Right atrium auricular region (tissue), 2 donors: ENCODE measurements at places on chromosomes 5 and 9. TPM values are rescaled to one million over a fixed set of nuclear protein-coding genes. Genes with fewer than 3 reads are reported as not detected.

GRCh38 chr5:37715992-37716391, 123.8 kb downstream of the GDNF start:
- H3K27me3 ChIP-seq, result no peaks in the 10 kb centered on the region
- H3K27ac ChIP-seq, result no peak overlapping the region
- peaks cover 19% of the 10 kb centered on the region for H3K4me1 ChIP-seq
- H3K4me3 ChIP-seq, result no peak overlapping the region
- DNase-seq, result no peak

GRCh38 chr9:108445431-108446071, 410.2 kb downstream of the ACTL7B start:
- DNase-seq, result no peak
- no peak overlapping the region for H3K27ac ChIP-seq
- no peaks in the 10 kb centered on the region for H3K36me3 ChIP-seq
- H3K27me3 ChIP-seq, result no peaks in the 10 kb centered on the region
- no peak overlapping the region for H3K4me3 ChIP-seq

- DNase-seq, result no peak
- no peaks in the 10 kb centered on the region for H3K36me3 ChIP-seq
- H3K4me1 ChIP-seq, result peaks cover 17% of the 10 kb centered on the region
- H3K27ac ChIP-seq, result no peak overlapping the region
- no peak overlapping the region for H3K4me3 ChIP-seq
- H3K27me3 ChIP-seq, result no peaks in the 10 kb centered on the region
Measured at GRCh38 chr5:35198686-35199085, 31.6 kb downstream of the PRLR start.

DNA sequence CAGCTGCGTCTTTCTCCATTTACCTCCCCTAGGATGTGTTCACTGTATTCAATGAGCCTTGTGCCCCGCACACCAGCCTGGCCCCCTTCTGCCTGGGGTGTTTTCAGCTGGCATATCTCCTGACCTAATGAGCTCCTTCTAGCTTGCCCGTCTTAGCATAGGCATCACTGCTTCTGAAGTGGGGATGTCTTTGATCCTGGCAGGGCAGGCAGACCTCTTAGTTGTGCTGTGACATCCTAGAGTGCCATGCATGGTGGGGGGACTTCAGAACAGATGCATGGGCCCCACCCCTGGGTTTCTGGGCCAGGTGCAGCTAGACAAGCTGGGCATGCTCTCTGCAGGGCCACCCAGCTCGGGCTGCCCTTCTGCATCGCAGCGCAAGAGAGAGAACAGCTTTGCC, 172.7 kb downstream of the GADD45G start:
- H3K4me1 ChIP-seq, result no peaks in the 10 kb centered on the region
- no peaks in the 10 kb centered on the region for H3K36me3 ChIP-seq
- H3K27me3 ChIP-seq, result no peaks in the 10 kb centered on the region

- DNase-seq, result no peak
- H3K4me3 ChIP-seq, result no peak overlapping the region
- no peak overlapping the region for H3K27ac ChIP-seq
- no peaks in the 10 kb centered on the region for H3K27me3 ChIP-seq
- no peaks in the 10 kb centered on the region for H3K36me3 ChIP-seq
Measured at GRCh38 chr9:135134268-135135022, 47.0 kb downstream of the OLFM1 start.

DNA sequence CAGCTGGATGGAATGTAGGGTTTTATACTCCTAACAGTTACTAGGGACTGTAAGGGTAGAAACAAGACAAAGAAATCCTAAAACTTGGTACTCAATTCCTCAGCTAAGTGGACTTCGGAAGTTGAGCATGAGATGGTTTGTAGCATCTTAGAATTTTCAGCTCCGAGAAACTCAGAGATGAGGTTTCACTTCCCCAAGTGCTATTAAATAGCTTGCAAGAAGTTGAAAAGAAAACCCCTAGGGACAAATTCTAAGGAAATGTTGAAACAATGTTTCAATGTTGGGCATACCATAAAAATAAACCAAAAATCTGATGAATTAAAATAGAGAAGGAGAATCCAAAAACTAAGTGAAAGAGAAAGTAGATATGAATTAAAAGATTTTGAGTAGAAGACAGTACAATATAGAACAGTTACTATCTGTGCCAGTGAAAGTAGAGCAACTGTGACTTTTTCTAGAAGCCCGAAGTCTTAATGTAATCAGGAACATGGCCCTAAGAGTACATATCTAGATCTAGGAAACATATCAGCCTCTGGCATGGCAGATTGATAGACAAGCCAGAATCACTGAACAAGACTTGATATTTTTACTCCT, 308.6 kb upstream of the RGMB start:
- no peak for DNase-seq
- no peak overlapping the region for H3K4me3 ChIP-seq
- no peaks in the 10 kb centered on the region for H3K4me1 ChIP-seq
- no peaks in the 10 kb centered on the region for H3K36me3 ChIP-seq
- no peaks in the 10 kb centered on the region for H3K27me3 ChIP-seq
- no peak overlapping the region for H3K27ac ChIP-seq

GRCh38 chr9:80874276-80874675, 815.1 kb downstream of the TLE1 start:
- no peak for DNase-seq
- H3K36me3 ChIP-seq, result no peaks in the 10 kb centered on the region
- H3K4me3 ChIP-seq, result no peak overlapping the region
- no peaks in the 10 kb centered on the region for H3K27me3 ChIP-seq
- no peaks in the 10 kb centered on the region for H3K4me1 ChIP-seq

- no peaks in the 10 kb centered on the region for H3K36me3 ChIP-seq
- no peaks in the 10 kb centered on the region for H3K4me1 ChIP-seq
- H3K4me3 ChIP-seq, result no peak overlapping the region
Measured at GRCh38 chr9:4566806-4567205, 76.5 kb downstream of the SLC1A1 start.

DNA sequence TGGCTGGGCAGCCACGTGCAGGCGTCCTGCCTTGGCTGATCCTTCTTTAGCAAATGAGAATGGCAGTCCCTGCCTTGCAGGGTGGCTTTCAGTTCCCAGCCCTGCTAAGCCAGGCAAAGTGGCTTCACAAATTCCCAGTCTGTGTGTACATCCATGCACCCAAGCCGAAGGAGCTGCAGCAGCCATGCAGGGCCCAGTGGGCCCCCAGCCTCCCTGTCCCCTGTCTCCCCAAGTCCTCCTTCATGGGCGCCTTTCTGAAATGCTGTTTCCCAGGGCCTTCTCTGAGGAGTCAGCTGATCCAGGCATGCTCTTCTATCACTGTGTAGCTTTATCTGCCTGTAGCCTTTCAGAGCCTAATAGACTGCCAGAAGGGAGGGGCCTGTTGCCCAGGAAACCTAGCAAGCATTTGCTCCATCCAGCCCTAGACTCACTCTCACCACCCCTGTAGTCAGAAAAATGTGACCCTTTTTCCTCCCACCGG, 47.4 kb upstream of the SHC3 start:
- DNase-seq, result peak; percentile 56
- H3K4me3 ChIP-seq, result no peak overlapping the region
- no peaks in the 10 kb centered on the region for H3K36me3 ChIP-seq
- no peaks in the 10 kb centered on the region for H3K27me3 ChIP-seq
- H3K27ac ChIP-seq, result no peak overlapping the region
- peaks cover 10% of the 10 kb centered on the region for H3K4me1 ChIP-seq

DNA sequence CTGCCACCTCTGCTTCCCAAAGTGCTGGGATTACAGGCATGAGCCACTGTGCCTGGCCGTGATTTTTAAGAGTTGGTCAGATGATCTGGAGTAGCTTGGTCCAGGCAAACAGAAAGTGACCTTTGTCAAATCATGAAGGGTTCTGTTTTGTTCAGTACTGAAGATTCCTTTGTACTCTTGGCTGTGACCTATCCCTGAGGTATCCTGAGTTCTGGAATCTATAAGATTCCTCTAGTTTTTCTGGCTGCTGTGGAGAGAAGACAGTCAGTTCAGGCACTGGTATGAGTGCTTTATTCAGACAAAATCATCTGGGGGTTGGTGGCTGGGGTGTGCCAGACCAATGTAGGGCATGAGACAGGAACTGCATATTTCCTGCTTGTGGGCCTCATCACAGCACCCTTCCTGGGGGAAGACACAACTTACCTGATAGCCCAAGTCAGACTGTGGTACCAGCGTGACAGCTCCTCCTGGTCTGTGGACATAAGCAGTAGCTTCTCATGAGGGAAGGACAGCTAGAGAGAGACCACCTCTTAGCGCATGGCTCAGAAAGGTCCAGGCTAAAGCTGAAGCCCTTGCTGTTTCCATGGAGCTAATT, 3.1 kb downstream of the ARHGEF39 start:
- H3K36me3 ChIP-seq, result peaks cover 15% of the 10 kb centered on the region
- no peak overlapping the region for H3K4me3 ChIP-seq
- peak overlapping the region; percentile 98 for H3K27ac ChIP-seq

GRCh38 chr5:75275756-75276155, 39.1 kb upstream of the ANKRD31 start:
- no peak overlapping the region for H3K4me3 ChIP-seq
- H3K4me1 ChIP-seq, result no peaks in the 10 kb centered on the region
- no peaks in the 10 kb centered on the region for H3K27me3 ChIP-seq
- DNase-seq, result no peak

DNA sequence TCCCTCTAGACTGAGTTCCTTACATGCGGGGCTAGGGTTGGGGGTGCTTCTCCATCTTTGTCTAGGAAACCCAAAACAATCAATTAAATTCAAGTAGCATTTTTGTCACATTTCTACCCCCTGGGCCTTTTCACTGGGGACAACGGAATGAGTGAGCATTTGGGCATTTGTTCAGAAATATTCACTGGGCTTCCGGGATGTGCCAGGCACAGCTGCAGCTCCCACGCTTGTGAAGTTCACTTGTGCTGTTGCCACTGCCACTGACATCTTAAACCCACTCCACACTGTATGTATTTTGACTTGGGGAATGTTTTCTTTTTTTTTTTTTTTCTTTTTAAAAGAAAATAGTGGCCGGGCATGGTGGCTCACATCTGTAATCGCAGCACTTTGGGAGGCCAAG, 31.6 kb downstream of the DUSP1 start:
- no peak for DNase-seq
- no peaks in the 10 kb centered on the region for H3K4me1 ChIP-seq
- no peak overlapping the region for H3K4me3 ChIP-seq
- H3K36me3 ChIP-seq, result no peaks in the 10 kb centered on the region

The TRPM6 gene
- total RNA-seq, result 0.19 TPM

The LTC4S gene
- total RNA-seq, result 9.0 TPM

The CATSPER3 gene
- 0.39 TPM for total RNA-seq

The PCDHB16 gene
- total RNA-seq, result 5.3 TPM

The C9 gene
- total RNA-seq, result not detected
